Stimulated activated CD8-positive, alpha-beta memory T cell treated with anti-CD3 and anti-CD28 coated beads, Interleukin-2, amount 100 ng/mL, for 1 hour (primary cell): ENCODE measurements at places on chromosomes 6 and 20.

- no peak for DNase-seq
Measured at GRCh38 chr6:102981490-102982015, 1588.0 kb downstream of the GRIK2 start.

GRCh38 chr6:37182736-37183590 lies 13.0 kb downstream of the PIM1 start:
- no peak for DNase-seq

DNA sequence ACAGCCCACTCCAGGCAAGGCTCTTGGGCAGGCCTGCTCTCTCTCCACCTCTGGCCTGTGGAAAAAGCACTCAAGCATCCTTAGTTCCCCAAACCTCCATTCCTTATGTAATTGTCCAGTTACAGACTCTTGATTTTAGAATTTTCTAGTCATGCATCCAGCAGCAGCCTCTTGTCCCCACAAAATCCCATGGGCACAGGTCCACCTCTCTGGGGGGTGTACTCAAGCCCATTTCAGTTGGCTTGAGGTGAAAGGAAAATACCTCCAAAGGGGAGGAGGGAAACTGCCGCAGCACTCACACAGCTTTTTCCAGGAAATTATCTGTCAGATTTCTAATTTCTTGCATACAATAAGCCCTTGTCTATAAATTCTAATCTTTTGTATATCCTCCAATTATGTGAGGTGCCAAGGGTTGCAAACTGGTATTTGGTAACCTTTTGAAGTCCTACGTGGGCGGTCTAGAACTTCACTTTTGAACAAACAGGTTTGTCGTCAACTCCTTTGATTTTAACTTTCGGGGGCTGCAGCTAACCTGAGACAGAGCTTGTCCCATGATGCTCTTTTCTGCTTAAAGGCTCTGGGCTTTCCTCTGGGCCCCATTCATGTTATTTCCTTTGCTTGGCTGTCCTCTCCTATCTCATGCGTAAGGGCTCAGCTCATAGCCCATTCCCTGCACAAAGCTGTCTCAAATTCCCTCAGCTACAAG lies 104.7 kb upstream of the CEP85L start:
- DNase-seq: no peak

DNA sequence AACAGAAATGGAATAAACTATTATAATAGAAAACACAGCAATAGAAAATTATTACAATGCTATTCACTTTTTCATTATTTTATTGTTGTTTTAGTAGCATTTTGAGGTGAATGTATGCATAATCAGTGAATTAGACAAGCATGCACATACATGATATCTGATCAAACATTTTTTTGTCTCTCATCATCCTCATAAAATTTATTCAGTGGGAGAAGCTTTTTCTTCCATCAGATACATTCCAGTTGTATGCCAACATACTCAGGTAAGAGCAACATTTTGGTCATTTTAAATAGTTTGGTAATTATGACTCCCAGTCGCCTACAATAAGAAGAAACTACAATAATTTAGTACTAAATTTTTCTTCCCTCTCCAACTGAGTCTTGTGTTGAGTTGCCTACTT lies 44.5 kb downstream of the ADGRF1 start:
- no peak for DNase-seq

GRCh38 chr6:81144346-81144745 lies 608.1 kb downstream of the TENT5A start:
- no peak for DNase-seq

- no peak for DNase-seq
Measured at GRCh38 chr6:20711518-20711917, 177.3 kb downstream of the CDKAL1 start.

DNA sequence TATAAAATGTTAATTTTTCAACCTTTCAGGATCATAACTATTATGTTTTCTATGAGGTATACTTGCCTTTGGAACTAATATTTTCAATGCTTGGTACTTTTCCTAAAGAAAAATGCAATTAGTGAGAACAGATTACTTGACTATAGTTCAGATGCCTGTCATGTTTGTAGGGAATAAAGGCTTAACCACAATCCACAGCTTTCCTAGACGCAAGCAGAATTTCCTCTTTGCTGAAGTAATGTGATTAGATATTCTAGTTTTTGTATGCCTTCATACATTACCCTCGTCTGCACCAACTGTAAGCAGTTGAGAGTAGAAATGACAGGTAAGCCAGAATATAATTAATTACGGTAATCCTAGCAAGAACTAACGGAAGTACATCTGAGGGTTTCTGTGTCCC lies 581.4 kb upstream of the MMS22L start:
- DNase-seq: no peak

GRCh38 chr6:163718537-163718936 lies 304.0 kb downstream of the QKI start:
- DNase-seq: no peak

- no peak for DNase-seq
Measured at GRCh38 chr6:154386848-154387717, 30.5 kb upstream of the IPCEF1 start.

GRCh38 chr6:137678451-137678850 lies 184.3 kb upstream of the OLIG3 start:
- no peak for DNase-seq

- no peak for DNase-seq
Measured at GRCh38 chr20:38007526-38007925, 25.7 kb downstream of the TTI1 start.

GRCh38 chr6:119161438-119161837 lies 83.0 kb upstream of the FAM184A start:
- DNase-seq: no peak

DNA sequence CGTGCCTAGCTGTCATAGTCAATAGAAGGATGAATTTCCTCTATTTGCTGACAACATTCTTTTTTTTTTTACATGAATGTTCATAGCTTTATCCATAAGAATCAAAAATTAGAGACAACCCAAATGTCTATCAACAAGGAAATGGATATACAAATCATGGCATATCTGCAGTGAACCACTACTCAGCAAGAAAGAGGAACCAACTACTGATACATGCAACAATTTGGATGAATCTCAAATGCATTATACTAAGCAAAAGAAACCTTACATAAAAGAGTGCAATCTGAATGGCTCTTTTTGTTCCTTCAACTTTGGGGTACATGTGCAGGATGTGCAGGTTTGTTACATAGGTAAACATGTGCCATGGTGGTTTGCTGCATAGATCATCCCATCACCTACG lies 17.7 kb upstream of the MCM9 start:
- DNase-seq: no peak

- no peak for DNase-seq
Measured at GRCh38 chr6:154815938-154816820, 83.0 kb downstream of the SCAF8 start.

DNA sequence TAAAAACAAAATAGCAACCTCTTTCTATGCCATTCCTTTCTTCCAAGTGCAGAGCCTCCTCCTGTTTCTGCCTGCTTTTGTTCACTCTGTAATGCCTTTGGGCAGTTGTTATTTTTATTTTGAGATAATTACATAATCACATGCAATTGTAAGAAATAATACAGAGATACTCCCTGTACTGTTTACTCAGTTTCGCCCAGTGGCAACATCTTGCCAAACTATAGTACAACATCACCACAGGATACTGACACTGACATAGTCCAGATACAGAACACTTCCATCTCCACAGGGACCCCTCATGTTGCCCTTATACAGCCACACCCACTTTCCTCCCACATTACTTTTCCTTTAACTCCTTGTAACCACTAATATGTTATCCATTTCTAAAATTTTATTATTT lies 59.7 kb downstream of the BANF2 start:
- DNase-seq: no peak

DNA sequence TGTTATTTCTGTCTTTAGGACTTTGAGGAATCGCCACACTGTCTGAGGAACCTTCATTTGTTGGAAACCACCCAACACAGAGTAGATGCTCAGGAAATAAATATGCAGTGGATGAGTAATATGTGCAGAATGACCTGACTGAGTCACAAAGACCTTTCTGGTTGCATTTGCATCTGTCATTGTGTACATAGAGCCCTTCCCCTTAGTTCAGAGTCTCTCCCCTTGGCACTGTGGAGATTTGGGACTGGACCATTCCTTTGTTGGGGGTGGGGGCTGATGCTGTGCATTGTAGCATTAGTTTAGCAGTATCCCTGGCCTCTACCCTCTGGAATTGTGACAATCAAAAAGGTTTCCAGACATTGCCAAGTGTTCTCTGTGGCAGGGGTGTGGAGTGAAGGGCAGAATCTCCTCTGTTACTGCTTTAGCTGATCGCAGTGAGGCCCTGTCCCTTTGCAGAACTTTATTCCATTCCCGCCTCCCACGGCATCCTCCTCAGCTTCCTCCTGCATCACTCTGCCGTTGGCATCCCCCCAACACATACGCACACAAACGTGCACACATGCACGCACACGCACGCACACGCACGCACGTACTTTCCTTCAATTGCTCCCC lies 64.5 kb downstream of the EYA2 start:
- no peak for DNase-seq

GRCh38 chr6:150458579-150458978 lies 89.8 kb downstream of the IYD start:
- no peak for DNase-seq

- DNase-seq: no peak
Measured at GRCh38 chr6:111361648-111362047, 121.4 kb downstream of the REV3L start.

- DNase-seq: no peak
Measured at GRCh38 chr6:5014072-5014561, 10.3 kb upstream of the RPP40 start.

DNA sequence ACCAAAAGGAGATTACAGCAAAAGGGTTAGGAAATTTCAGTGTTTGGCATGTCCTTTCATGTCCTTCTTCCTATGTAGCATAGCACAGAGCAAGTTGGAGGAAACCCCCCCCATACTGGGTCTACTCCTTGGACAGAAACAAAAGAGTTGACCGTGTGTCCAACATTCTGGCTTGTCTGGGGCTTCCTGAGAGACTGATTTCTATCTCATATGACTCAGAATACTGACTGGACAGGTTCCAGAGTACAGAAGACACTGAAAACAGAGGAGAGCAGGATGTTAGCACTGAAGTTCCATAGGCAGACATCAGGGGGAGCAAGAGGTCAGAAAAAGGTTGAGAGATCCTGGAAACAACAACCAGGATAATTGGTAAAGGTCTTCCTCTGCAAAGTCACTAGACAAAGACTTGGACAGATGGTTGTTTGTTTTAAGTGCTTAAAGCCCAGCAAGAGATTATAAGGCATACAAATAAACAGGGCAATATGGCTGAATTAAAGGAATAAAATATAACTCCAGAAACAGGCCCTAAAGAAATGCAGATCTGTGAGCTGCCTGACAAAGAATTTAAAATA lies 48.4 kb downstream of the USP49 start:
- no peak for DNase-seq

- no peak for DNase-seq
Measured at GRCh38 chr6:73586416-73586974, 65.7 kb upstream of the EEF1A1 start.

GRCh38 chr6:169388395-169389166 lies 134.9 kb upstream of the THBS2 start:
- DNase-seq: no peak

DNA sequence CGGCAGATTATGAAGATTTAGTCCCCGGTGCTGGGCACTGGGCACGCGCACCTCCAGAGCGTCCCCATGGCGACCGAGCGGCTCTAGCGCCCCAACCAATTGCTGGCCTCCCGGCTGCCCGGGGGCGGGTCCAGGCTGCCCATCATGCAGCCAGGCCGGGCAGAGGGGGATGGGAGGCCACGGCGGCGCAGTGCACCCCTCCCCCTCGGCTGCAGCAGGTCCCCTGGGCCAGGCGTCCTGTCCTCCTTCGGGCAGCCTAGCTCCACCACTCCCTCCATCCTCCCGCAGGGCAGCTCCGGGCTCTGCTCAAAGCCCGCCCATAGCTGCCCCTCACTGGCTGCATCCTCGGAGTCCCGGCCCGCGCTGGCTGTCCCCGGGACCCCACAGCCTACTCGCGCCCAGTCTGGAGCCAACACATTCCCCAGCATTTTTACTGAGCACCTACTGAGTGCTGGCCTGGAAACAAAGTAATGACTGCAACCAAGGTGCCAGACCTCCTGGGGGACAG lies 99.4 kb downstream of the ASXL1 start:
- DNase-seq: no peak

- no peak for DNase-seq
Measured at GRCh38 chr20:48155268-48155667, 370.0 kb upstream of the SULF2 start.

GRCh38 chr6:13075141-13075845 lies 253.0 kb downstream of the TBC1D7 start:
- no peak for DNase-seq

DNA sequence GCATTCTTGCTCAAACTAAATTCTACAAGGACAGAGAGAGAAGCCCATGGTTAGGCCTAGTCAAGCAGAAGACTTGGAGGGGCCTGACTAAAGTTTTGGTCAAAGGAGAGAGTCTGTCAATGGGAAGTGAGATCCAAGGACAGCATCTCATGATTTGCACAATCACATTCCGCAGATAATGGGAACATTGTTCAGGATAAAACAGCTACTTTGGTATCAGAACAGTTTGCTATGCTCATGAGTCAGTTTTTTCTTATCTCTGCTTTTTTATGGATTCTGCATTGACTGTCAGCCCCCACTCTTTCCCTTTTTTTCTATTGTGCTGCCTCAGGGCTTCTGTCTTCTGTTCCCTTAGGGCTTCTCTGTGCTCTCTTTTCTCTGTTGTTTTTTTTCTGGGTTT lies 28.6 kb downstream of the AKAP7 start:
- no peak for DNase-seq
